ENCODE measurements at places on chromosomes 11 and 22.

GRCh38 chr22:35432228-35432905, 32.4 kb downstream of the MCM5 start:
- DNase-seq = no peak

DNA sequence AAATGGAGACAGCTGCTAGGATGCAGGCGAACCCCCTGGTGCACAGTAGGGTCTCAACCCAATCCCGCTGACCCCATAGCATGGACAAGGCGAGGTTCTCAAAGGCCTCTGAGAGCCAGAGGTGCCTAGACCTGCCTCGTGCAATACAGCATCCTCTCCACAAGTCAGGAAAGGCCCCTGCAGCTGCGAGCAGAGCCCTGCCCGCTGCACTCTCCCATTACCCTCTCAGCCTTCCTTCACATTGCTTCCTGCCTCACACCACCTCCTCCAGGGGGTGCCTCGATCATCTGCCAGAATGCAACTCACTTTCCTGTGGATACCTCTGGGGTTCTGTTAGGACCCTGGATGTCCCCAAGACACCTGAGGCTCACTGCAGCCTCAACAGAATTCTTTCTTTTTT, 42.8 kb upstream of the TCF20 start:
- no peak for DNase-seq

DNA sequence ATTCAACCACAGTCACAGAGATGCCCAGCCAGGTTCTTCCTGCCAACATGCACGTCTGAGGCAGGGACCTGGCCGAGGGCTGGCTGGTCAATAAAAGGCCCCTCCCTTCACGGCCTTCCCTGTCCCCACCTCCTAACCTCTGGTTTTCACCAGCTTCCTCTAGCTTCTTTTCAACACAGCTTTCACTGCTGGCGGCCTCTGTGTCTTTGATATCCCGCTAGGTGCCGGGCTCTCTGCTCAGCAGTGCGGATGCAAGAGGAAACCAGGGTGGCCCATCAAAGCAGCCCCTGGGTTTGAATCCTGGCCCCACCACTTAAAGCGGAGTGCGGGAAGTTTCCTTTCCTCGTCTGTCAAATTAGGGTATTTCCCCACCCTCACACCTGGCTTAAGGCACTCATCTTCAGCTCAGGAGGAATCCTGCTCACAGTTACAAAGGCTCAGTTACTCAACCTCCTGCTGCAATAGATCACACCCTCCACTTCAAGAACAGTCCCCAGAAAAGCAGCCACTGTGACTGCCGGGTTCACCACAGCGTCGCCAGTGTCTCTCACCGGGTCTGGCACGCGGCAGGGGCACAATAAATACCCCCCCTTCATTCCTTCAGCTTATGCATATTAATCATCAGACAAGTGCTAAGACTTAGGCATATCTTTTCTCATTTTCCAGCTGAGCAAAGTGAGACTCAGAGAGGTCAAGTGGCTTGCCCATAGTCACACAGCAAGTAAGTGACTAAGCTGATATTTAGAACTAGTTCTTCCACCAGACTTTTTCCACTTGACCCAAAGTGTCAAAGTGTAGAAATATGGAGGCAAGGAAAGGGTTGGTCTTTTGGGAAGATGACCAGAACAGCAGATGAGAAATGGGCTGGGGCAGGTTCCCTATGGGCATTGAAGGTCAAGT, 45.7 kb downstream of the TXN2 start:
- peak; percentile 26 for DNase-seq

- no peak for DNase-seq
Measured at GRCh38 chr11:12172493-12173013, 62.2 kb downstream of the MICAL2 start.

DNA sequence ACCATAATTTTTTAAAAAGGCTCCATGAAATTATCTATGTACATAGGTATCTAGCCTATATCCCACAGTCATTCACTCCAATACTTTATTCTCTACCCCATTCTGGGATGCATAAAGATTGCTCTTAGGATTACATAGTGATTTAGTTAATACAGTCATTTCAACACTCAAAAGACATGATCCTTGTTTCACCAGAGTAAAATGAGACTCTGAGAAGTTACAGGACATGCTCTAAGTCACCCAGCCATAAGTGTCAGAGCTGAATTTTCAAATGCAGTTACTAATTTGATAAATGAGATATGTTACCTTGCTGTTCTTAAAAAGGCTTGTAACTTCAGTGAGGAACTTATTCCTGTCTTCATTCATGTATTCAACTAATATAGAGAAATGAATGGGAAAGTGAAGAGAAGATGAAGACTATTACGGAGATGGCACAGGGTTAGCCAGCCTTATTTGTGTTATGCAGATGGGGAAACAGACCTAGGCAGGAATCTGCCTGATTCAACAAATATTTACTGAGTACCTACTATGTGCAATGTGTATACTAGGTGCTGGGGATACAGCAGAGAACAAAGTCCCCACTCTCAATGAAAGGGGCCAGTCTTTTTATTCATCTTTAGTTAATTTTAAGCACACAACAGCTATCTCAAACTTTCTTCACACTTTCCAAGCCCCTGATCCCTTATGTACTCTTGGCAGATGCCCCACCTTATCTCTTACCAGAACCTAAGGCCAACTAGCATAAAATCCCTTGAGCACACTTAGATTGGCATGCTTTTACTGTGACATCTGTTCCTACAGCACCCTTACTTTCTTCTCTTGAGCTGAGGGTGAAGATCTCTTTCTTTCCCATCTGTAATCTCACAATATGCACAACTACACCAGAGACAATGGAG, 21.6 kb downstream of the MAPK1 start:
- DNase-seq = no peak

- no peak for DNase-seq
Measured at GRCh38 chr11:82906236-82906635, 4.7 kb downstream of the DDIAS start.

GRCh38 chr11:60338053-60338452, 11.0 kb downstream of the MS4A6E start:
- DNase-seq = no peak

GRCh38 chr11:69037074-69037473, 11.7 kb upstream of the TPCN2 start:
- no peak for DNase-seq

GRCh38 chr11:63713766-63714165, 32.5 kb downstream of the RTN3 start:
- DNase-seq = no peak

DNA sequence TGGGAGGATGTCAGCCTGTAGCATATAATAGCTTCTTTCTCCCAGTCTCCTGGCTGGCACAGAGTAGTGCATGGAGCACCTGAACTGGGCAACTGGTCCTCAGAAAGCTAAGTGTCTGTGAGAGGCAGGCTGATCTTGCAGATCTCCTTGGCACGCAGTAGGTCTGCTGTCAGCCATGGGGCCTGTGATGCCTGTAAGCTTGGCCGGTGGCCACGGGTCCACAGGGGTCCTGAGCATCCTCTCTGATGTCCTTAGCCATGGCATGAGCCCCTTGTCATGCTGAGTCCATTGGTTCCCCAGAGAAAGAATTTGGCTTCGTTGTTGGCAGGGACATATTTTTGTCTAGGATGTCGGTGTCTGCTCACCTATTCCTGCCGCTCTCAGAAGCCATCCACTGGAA, 25.0 kb downstream of the AMPD3 start:
- no peak for DNase-seq

DNA sequence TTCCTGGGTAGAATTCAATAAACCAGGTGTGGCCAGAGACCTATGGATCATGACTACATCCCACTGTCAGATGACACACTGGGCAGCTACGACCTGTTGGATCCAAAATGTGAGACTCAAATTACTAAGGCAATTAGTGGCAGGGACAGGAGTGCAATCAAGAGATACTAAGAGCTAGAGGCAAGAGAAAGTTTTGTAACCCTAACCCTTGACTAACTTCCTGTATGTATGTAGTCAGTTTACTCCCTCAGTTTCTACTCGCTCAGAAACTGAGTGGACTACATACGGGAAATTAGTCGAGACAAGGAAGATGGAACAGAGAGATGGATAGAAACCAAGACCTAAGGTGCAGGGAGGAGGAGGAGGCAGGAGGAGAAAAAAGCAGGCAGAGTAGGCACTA, 2.7 kb downstream of the CYB5R2 start:
- DNase-seq = no peak

DNA sequence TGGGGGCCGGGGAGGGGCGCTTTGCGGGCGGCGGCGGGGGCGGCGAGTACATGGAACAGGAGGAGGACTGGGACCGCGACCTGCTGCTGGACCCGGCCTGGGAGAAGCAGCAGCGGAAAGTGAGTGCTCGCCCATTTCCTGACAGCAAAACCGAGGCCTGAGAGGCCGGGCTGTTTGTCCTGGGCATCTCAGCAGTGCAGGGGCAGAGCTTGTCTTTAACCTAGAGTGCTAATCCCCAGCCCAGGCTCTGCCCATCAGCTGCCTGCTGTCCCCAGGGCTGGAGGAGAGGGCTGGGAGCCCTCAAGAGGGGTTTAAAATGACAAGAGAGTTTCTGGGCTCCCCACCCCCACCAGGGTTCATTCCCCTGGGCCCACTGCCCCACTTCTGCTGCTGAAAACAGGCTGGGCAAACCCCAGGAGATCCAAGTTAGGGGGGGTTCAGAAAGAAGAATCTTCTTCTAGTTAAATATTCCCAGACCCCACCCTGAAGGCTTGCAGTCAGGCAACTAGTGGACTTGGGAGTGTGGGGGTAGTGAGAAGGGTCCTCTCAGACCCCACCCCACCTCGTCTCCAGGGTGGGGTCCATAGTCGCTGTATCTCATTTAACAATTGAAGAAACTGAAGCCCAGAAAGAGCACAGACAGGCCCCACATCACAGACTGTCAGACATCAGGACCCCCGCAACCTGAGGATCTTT, 411 bp downstream of the ACTN3 start:
- no peak for DNase-seq

DNA sequence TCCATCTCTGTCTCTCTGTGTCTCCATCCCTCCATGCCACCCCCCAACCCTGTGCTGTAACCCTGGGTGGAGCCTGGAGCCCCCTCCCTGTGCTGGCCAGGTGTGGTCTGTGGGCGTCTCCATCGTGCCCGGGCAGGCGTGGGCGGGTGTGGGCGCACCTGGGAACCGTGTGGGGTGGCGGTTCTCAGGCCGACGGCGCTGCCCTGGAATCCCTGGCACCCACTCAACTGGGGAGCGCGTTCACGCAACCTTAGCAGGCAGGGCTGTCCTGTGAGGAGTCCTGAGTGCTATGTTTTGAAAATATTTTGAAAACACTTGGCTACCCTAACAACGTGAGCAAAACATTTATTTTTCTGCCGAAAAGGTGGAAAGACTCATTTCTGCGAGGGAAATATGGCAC, 4.7 kb downstream of the TNNT3 start:
- DNase-seq = no peak

- no peak for DNase-seq
Measured at GRCh38 chr11:74663315-74663714, 67.9 kb downstream of the CHRDL2 start.

GRCh38 chr11:87466223-87466622, 428.5 kb downstream of the TMEM135 start:
- no peak for DNase-seq

GRCh38 chr11:61814247-61814957, 2.4 kb downstream of the FADS1 start:
- DNase-seq = no peak

- no peak for DNase-seq
Measured at GRCh38 chr22:19819911-19820879, 34.5 kb downstream of the GNB1L start.

DNA sequence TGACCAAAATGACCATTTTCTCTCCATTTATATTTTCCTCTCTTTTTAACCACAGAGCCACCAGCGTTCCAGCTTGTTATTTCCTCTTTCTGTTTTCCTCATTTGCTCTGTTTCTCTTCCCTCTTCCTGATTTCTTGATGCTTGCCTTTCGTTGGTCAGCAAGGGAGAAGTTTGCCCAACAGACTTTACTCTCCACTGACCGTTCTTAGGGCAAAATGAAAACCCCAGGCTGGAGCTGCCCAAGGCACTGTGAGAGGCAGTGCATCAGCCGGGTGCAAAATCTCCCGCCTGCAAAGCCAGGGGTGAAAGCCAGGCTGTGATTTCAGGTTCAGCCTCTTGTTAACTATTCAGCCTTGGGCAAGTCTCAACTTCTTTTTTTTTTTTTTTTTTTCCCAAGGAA, 26.1 kb upstream of the APLP2 start:
- no peak for DNase-seq

DNA sequence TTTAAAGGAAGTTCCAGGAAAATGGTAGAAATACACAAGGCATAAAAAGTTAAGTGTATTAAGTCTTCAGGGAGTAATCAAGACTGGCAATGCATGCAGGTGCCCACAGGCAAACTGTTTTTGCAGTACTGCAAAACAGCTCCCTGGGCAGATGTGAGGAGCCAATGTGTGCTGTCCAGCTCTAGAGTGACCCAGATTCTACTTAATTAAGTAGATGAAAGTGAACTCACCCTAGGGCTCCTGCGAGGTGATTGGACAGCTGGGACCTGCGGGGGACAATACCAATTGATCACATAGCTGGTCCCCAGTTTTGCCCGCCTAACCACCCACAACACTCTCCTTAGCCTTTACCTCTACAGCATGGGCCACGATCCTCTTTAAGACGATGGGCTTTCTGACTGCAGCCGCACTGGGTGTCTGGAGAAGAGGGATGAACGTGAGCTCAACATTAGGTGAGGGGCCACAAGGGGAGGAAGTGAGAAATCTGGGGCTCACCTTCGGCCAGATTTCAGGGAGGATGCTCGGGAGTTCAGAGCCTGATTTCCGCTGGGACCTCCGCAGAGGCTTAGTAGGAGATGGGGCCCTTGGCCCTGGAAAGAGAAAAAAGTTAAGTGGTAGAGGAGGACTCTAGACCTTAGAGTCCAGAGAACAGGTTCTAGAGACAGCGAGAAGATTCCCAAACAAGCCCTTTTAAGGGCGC, 556 bp downstream of the CDCA5 start:
- no peak for DNase-seq

- DNase-seq = no peak
Measured at GRCh38 chr11:74566146-74566960, 26.0 kb upstream of the POLD3 start.

DNA sequence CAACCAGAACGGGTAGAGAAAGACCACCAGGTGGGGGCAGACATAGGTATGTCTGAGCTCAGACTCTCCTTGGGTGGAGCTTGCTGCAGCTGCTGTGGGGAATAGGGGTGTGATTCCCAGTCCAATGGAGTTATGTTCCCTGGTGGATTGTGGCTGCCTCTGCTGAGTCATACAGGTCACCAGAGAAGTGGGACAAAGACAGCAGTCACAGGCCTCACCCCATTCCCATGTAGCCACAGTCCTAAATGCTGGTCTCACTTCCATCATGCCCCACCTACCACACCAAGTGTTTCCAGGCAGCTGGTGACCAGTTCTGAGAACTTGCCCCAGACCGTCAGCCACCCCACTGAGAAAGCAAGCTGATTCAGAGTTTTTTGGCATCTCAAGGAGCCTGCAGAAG, 17.5 kb downstream of the OR52E5 start:
- DNase-seq = no peak

DNA sequence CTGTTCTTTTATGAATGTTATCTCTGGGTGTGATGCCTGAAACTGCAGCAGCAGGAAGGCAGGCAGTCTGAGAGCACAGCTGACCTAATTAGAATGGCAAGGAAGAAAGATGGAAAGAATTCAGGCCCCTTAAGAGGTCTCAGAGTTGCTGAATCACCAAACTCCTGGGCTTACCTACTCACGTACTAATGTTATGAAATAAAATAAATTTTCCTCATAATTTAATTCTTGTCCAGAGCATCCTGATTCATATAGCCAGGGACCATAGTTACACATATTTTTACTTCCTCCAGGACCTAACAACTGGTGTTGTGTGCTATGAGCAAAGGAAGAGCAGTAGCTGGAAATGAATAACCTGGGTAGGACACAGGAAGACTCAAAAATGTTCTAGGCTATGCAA, 41.9 kb downstream of the SNX19 start:
- no peak for DNase-seq

GRCh38 chr11:71164186-71164585, 88.2 kb downstream of the SHANK2 start:
- DNase-seq = no peak

GRCh38 chr11:64186492-64187165, 658 bp downstream of the STIP1 start:
- no peak for DNase-seq
